ENCODE measurements at places on chromosomes 4 and X. TPM values are rescaled to one million over a fixed set of nuclear protein-coding genes. Genes with fewer than 3 reads are reported as not detected.

PRRG3 gene
- 0.68 TPM for total RNA-seq

CLDN2 gene
- total RNA-seq, result 0.27 TPM

FGF13 gene
- total RNA-seq, result 1.1 TPM

- H3K27ac ChIP-seq, result no peak overlapping the region
- DNase-seq, result no peak
- no peaks in the 10 kb centered on the region for H3K27me3 ChIP-seq
- H3K4me1 ChIP-seq, result no peaks in the 10 kb centered on the region
Observed at GRCh38 chr4:178811356-178811755, 1369.1 kb upstream of the AGA start.

DNA sequence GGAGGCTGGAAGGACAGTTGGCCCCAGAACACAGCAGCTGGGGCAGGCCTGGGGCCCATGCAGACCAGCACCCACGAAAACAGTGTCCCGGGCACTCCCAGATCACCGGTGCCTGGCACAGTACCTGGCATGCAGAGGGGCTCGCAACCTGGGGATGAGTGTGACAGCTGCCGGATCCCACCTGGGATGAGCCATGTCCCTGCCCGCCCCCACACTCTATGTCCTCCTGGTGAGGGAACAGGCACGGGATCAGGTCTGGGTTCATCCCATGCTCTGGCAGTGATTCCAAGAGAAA lies 22.8 kb upstream of the PPP2R2C start:
- H3K4me3 ChIP-seq, result no peak overlapping the region
- no peak for DNase-seq
- H3K36me3 ChIP-seq, result no peaks in the 10 kb centered on the region
- H3K4me1 ChIP-seq, result no peaks in the 10 kb centered on the region
- no peak overlapping the region for H3K27ac ChIP-seq
- no peaks in the 10 kb centered on the region for H3K27me3 ChIP-seq

GRCh38 chr4:90769251-90769650 lies 642.1 kb downstream of the CCSER1 start:
- no peaks in the 10 kb centered on the region for H3K27me3 ChIP-seq
- H3K4me1 ChIP-seq, result no peaks in the 10 kb centered on the region
- H3K36me3 ChIP-seq, result no peaks in the 10 kb centered on the region
- DNase-seq, result no peak

- H3K4me3 ChIP-seq, result no peak overlapping the region
- no peaks in the 10 kb centered on the region for H3K36me3 ChIP-seq
- peak; percentile 28 for DNase-seq
- no peaks in the 10 kb centered on the region for H3K4me1 ChIP-seq
Observed at GRCh38 chrX:17521871-17522693, 147.1 kb downstream of the NHS start.

CFAP99 gene
- total RNA-seq, result not detected

BEND2 gene
- total RNA-seq, result not detected

APELA gene
- not detected for total RNA-seq

MAGEA1 gene
- not detected for total RNA-seq

- no peaks in the 10 kb centered on the region for H3K36me3 ChIP-seq
- H3K27ac ChIP-seq, result no peak overlapping the region
- H3K4me3 ChIP-seq, result no peak overlapping the region
- no peak for DNase-seq
- H3K4me1 ChIP-seq, result no peaks in the 10 kb centered on the region
Observed at GRCh38 chrX:72465889-72466288, 106.8 kb downstream of the HDAC8 start.
